Activated CD8-positive, alpha-beta memory T cell treated with anti-CD3 and anti-CD28 coated beads, Interleukin-2, amount 10 ng/mL, durations not matched to agents 7 days and 5 days (primary cell): ENCODE measurements at places on chromosomes 4 and X.

- peak; percentile 40 for DNase-seq
- H3K4me1 ChIP-seq, result peaks cover 8% of the 10 kb centered on the region
- no peaks in the 10 kb centered on the region for H3K36me3 ChIP-seq
Observed at GRCh38 chrX:46180258-46180687, 364.9 kb downstream of the ZNF674 start.

- H3K36me3 ChIP-seq, result peaks cover 6% of the 10 kb centered on the region
- H3K27me3 ChIP-seq, result no peaks in the 10 kb centered on the region
- DNase-seq, result no peak
- H3K27ac ChIP-seq, result no peak overlapping the region
- peaks cover 10% of the 10 kb centered on the region for H3K4me1 ChIP-seq
Observed at GRCh38 chr4:3524920-3525319, 7.3 kb downstream of the LRPAP1 start.

GRCh38 chr4:1357356-1358248 is 10.6 kb downstream of the UVSSA start:
- no peak overlapping the region for H3K4me3 ChIP-seq
- H3K27ac ChIP-seq, result no peak overlapping the region
- no peaks in the 10 kb centered on the region for H3K27me3 ChIP-seq
- DNase-seq, result no peak

DNA sequence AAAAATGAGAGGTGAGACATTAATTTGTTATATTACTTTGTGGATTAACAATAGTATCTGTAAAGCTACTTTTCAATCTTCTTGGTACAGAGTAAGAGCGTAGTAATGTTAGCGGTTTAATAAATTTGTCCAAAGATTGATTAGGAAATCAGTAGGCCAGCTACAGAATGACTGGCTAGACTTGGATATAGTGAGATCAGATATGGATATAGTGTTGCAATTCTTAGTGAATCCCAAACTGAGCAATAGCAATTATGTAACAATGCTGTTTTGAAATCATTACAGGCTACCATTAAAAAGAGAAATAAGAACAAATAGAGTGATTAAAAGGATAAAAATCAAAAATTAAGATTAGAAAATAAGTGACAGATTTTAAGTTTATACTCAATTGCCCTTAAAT is 847 bp upstream of the UGT2A2 start:
- DNase-seq, result no peak
- no peaks in the 10 kb centered on the region for H3K4me1 ChIP-seq
- no peaks in the 10 kb centered on the region for H3K36me3 ChIP-seq

- DNase-seq, result no peak
- no peak overlapping the region for H3K4me3 ChIP-seq
- H3K27ac ChIP-seq, result no peak overlapping the region
- no peaks in the 10 kb centered on the region for H3K36me3 ChIP-seq
- no peaks in the 10 kb centered on the region for H3K4me1 ChIP-seq
Observed at GRCh38 chr4:73648478-73648877, 28.2 kb upstream of the RASSF6 start.

DNA sequence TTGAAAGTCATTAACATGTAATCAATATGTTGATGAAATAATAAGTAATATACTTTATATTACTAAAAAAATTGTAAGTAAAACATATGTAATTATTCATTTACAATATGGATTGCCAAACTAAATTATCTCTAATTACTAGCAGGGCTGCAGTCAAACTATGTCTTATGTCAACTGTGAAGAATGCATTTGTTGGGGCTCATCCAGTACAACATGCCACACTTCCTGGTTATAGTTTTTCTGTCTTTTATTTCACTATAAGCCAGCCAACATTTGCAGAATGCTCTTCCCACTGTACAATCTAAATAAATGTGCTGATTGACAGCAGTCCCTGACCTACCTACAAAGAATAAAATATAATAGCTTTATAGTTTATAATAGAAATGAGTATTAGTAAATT is 975.4 kb upstream of the NDST4 start:
- H3K27me3 ChIP-seq, result no peaks in the 10 kb centered on the region
- H3K4me3 ChIP-seq, result no peak overlapping the region

DNA sequence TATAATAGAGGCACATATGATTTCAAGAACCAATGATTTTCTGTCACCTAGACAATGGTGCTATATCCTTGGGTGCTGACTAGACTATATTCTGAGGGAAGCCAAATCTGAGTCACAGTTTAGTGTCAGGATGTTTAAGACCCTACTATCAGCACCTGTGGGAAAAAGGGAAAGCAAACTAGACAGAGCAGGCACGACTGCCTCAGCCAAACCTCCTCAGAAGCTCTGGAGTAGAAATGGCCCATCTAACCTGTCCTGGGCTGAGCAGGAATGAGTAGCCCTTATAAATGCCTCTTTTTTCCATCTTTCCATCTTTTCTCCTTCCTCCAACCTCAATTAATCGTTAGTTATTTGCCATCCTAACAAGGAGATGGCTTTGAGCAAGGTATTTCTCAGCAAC is 80.4 kb upstream of the TECRL start:
- no peaks in the 10 kb centered on the region for H3K4me1 ChIP-seq
- no peaks in the 10 kb centered on the region for H3K36me3 ChIP-seq
- no peaks in the 10 kb centered on the region for H3K27me3 ChIP-seq
- DNase-seq, result no peak

DNA sequence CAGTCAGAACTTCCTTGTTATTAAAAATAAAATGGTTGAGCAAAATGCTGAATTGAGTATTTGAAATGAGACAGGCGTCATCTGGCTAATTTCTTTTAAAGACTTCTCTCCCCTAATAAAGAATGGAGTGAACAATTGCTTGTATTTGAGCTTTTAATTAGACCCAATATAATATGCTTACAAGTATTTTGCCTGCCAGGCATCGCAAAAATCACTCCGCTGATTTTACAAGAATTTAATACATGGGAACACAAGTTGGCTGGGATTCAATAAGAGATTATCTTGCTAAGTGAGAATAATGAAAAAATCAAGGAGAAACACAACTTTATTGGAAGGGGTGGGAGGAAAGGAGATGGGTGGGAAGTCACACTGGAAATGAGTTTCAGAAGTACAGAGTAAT is 52.3 kb downstream of the KLF3 start:
- H3K27me3 ChIP-seq, result peaks cover 39% of the 10 kb centered on the region

DNA sequence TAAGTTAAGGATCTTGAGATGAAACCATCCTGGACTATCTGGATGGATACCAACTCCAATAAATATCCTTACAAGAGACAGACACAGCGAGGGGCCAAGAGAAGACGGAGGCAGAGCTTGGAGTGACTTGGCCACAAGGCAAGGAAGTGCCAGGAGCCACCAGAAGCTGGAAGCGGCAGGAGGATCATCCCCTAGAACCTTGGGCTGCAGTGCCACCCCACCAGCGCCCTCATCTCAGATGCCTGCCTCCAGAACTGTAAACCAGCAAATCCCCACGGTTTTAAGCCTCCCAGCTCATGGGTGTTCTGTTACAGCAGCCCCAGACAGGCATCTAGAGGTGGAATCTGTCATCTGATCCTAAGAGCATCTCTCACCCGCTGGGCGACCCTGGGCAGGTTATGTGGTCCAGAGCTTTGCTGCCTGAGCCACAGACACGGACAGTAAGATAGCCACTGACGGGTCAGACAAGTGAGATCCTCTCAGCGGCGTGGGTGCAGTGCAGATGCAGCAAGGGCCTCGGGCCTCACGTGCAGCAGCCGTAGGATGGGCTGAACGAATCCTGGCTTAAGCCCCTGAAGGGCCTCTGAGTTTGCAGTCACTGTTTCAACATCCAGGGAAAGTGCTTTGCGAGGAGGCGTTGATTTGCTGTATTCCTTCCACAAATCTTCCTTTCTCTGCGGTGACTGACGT is 25.1 kb upstream of the MXD4 start:
- no peaks in the 10 kb centered on the region for H3K36me3 ChIP-seq
- DNase-seq, result no peak
- H3K4me1 ChIP-seq, result peaks cover 50% of the 10 kb centered on the region
- H3K27ac ChIP-seq, result no peak overlapping the region

DNA sequence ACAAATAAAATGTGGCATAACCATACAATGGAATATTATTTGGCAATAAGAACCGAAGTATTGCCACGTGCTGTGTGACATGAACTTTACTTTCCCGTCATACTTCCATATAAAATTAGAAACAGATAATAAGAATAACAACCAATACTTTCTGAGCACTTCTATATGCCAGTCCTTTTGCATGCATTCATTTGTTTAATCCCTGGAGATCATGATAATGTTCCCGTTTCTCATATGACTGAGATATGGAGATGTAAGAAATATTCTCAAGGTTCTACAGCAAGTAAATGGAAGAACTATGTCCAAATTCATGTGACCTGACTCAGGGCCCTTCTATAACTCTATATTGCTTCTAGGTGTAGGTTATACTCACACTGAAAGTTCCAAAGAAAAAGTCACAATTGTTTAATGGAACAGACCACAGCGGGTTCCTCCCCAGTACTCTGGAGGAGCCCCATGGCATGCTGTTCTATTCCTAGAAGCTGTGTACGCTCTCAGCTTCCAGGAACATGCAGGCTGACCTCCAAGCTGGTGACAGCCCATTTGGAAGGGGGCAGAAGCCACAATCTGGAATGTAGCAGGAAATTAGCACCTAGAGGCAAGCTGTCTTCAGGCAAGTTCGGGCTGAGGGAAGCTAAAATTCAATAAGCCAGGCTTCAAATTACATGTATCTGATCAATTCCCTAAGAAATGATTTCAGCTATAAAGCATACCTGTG is 31.5 kb downstream of the QDPR start:
- no peaks in the 10 kb centered on the region for H3K27me3 ChIP-seq
- no peaks in the 10 kb centered on the region for H3K4me1 ChIP-seq
- DNase-seq, result no peak
- H3K36me3 ChIP-seq, result peaks cover 8% of the 10 kb centered on the region
- no peak overlapping the region for H3K27ac ChIP-seq

DNA sequence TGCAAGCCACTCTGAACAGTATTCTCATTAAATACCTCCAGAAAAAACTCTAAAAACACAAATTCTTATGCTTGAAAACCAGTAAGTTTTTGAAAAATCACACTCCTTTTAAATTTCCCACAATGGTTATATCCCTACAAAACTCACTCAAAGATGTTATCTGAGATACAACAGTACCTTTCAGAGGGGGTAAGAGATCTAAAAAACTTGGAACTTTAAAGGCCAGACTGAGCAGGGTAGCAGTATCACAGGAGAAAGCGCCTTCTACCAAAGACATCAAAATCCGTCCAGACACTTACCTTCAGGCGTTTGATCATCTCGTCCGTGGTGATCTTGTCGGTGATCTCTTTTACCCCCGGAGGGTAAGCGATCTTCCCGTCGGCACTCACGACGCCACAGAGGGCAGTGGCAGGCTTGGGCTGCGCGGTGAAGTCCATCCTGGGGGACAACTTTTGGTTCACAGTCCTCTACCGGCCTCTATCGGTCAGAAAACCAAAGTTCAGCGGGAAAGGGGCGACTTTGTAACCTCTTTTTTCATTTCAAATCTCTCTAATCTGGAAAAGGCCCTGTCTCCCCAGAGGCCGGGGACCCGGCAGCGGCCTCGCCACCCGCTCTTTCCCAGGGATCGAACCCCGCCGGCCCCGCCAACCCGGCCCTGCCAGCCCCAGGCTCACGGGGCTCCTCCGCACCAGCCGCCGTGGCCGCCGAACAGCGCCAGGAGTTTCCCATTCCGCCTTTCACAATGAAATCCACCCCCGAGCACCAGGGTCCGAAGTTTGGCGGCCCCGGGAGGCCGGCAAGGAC is 1.4 kb downstream of the PDS5A start:
- no peaks in the 10 kb centered on the region for H3K27me3 ChIP-seq
- peaks cover 42% of the 10 kb centered on the region for H3K4me1 ChIP-seq
- H3K36me3 ChIP-seq, result peaks cover 28% of the 10 kb centered on the region

GRCh38 chr4:100895556-100896197 is 377.9 kb upstream of the EMCN start:
- peak overlapping the region; percentile 74 for H3K4me3 ChIP-seq
- no peaks in the 10 kb centered on the region for H3K27me3 ChIP-seq
- peak overlapping the region; percentile 89 for H3K27ac ChIP-seq
- H3K4me1 ChIP-seq, result peaks cover 15% of the 10 kb centered on the region
- H3K36me3 ChIP-seq, result peaks cover 12% of the 10 kb centered on the region

GRCh38 chr4:25011135-25011866 is 19.4 kb downstream of the LGI2 start:
- no peak overlapping the region for H3K27ac ChIP-seq
- no peak for DNase-seq
- peaks cover 5% of the 10 kb centered on the region for H3K27me3 ChIP-seq
- H3K4me3 ChIP-seq, result no peak overlapping the region
- H3K4me1 ChIP-seq, result no peaks in the 10 kb centered on the region

DNA sequence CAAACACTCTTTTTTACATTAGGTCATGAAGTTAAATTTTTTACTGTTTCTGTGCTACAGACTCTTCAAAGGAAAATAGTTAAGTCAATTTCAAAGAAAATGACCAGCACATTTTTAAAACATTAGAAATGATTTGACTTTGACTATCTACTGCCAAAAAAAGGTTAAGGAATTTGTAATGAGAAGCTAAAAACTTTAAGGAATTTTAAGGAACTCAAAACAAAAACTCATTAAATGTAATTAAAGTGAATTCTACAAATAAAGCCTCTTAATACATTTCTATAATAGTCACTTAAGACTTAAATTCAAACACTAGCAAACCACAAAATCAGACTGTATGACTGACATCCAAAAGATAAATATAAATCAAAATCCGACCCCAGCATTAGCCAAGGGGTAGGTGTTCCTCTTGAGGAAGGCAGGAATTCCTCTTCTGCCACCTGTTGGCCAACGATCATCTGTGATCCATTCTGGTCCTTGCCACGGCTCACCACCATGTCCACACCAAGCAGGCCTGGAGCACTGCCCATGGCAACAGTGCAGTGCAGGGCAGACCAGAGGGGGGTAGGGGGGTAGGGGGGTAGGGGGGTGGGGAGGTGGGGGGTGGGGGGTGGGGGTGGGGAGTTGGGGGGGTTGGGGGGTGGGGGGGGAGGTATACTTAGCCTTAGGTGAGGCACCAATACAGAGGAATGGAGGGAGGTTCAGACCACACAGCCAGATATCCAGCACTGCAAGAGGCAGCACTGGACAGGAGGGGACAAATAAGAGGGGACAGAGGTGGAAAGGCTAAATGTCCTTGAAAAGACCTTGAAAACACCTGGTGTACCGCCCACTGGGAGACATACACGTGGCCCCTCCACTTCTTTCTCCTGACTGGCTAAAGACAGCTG is 287.4 kb downstream of the CHIC1 start:
- no peaks in the 10 kb centered on the region for H3K27me3 ChIP-seq
- no peak overlapping the region for H3K4me3 ChIP-seq
- H3K27ac ChIP-seq, result no peak overlapping the region
- no peak for DNase-seq

- no peaks in the 10 kb centered on the region for H3K4me1 ChIP-seq
- DNase-seq, result no peak
- H3K27ac ChIP-seq, result no peak overlapping the region
Observed at GRCh38 chr4:61273233-61273632, 73.1 kb downstream of the ADGRL3 start.

GRCh38 chrX:15909605-15910004 is 55.0 kb upstream of the AP1S2 start:
- H3K27ac ChIP-seq, result no peak overlapping the region
- no peaks in the 10 kb centered on the region for H3K36me3 ChIP-seq
- peaks cover 5% of the 10 kb centered on the region for H3K27me3 ChIP-seq
- no peaks in the 10 kb centered on the region for H3K4me1 ChIP-seq
- H3K4me3 ChIP-seq, result no peak overlapping the region

- H3K36me3 ChIP-seq, result no peaks in the 10 kb centered on the region
- H3K4me3 ChIP-seq, result no peak overlapping the region
- H3K4me1 ChIP-seq, result peaks cover 6% of the 10 kb centered on the region
- peaks cover 5% of the 10 kb centered on the region for H3K27me3 ChIP-seq
- no peak for DNase-seq
Observed at GRCh38 chrX:24266996-24267395, 46.9 kb downstream of the SUPT20HL2 start.
